ENCODE measurements at places on chromosomes 16 and 17. TPM values are rescaled to one million over a fixed set of nuclear protein-coding genes. Genes with fewer than 3 reads are reported as not detected.

MYH8 gene
- total RNA-seq: not detected

ANKRD40CL gene
- not detected for total RNA-seq

GRCh38 chr16:78815713-78816112, 716.3 kb downstream of the WWOX start:
- DNase-seq: no peak

- no peak for DNase-seq
These were observed 16.6 kb downstream of the LDHD start for GRCh38 chr16:75099738-75100602.

- no peak for DNase-seq
These were observed 11.1 kb downstream of the CHAD start for GRCh38 chr17:50457621-50458020.

Data from epithelial cell of proximal tubule (primary cell).